ENCODE measurements at places on chromosomes 16 and 17.
A peak's percentile ranks its signal among the peaks of the same experiment; 100 is the strongest.

- no peak for DNase-seq
Observed at GRCh38 chr17:65504141-65504540, 57.3 kb downstream of the AXIN2 start.

GRCh38 chr16:47045023-47045422 lies 71.5 kb upstream of the DNAJA2 start:
- no peak for DNase-seq

DNA sequence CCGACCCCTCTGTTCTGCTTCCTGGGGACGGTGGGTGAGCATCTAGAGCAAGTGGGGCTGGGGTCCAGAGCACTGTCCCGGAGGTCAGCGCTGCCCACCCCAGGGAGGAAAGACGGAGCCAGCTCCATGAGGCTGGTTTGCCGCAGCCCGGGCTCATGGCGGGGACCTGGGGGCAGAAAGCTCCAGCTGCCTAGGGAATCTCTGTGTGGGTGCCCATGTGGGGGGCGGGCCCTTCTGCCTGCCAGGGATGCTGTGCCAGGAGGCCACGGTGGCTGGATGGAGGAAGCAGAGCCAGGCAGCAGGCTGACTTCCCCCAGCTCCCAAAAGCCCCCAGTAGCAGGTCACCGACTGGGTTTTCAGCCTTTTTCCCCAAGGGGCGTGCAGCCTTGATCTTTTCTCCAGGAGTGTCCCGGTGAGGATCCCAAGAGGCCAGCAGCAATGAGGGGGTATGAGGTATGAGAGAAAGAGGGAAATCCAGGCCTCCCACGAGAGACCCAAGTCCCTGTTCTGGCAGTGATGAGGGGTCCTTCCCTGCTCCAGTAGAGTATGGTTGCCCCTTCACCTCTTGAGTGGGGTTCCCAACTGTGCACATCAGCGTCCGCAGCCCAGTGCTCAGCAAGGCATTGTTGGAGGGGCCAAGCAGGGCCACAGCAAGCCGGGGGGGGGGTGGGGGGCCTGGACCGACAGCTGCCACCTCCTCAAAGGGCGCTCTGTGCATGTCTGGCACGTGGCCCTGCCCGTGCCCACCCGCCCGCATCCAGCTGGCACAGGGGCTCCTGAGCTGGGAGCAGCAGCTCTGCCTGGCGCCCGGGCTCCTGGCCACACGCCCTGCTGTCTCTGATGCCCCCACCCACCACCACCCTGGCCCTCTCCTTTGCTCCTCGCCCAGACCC lies 15.6 kb upstream of the BCAR1 start:
- DNase-seq = no peak

- DNase-seq = no peak
Observed at GRCh38 chr17:29434550-29434949, 44.4 kb downstream of the TAOK1 start.

DNA sequence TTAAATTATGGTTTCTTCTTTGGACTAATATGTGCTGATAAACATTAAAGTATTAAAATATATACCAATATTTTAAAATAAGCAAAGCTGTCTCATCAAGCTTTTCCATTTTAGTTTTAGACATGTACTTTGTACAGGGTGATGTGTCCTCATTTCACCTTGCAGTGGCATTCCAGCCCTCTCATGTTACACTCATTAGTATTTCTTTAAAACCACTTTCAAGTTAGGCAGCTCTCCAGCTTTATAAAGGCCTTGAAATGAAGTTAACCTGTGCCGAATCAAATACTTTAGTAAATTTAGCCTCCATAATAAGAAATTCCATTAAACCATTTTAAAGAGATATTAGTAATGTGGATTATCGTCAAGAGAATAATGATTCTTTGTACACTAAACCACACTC lies 107.6 kb upstream of the HLF start:
- DNase-seq = no peak

- DNase-seq = no peak
Observed at GRCh38 chr16:24670623-24671454, 58.6 kb upstream of the TNRC6A start.

DNA sequence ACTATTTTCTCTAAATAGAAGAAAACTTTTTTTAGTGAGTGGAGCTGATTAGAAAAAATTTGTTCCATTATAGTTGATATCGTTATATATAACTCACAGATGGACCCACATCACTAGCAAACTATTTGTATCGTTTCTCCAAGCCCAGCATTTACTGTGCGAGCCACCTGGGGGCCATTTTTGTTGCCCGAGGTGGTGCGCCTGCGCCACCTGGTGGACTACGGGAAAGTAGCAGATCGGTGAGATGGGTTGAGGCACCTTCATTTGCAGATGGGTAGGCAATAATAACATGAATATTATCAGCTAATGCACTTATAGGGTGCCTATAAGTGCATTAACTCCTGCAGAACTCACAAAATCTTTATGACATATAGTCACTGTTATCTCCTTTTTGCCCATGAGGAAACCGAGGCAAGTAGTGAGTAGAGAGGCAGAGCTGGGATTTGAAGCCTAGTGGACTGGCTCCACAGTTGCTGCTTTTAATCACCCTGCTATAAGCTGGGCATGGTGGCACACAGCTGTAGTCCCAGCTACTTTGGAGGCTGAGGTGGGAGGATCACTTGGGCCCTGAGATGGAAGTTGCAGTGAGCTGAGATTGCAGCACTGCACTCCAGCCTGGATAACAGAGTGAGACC lies 23.2 kb upstream of the NTN1 start:
- DNase-seq = peak; percentile 66

DNA sequence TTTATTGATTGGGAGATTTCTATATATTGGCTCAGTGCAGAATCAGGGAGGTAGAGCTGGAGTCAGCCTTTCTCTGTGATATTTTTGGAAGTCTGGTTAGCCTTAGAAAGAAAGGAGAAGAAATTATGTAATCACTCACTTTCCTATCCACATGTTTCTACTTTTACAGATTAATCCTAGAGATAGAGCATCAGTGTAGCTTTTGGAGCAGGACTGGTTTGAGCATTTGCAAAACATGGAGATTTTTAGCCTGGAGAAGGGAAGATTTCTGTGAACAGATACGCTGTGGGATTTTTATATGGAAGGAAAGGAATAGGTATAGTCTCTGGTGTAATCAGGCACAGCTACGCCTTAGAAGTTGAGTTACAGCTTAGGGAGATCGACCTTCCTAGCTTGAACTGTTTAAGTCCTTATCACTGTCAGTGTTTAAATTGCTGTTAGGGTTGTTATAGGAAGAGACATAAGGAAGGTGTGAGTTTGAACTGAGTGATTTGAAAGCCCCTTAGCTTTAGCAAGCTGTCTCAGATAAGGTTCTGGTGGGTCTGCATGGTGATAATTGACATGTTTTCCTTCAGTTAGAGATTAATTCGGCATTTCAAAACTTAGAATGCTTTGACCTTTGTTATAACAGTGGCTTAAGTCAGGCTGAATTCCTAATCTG lies 20.5 kb downstream of the METTL9 start:
- DNase-seq = no peak

GRCh38 chr16:26196310-26196709 lies 504.6 kb downstream of the HS3ST4 start:
- DNase-seq = no peak

All from activated effector memory CD4-positive, alpha-beta T cell treated with Interleukin-2 at 50 U/mL for 16 hours (primary cell).